ENCODE measurements at places on chromosomes 7 and 10.

DNA sequence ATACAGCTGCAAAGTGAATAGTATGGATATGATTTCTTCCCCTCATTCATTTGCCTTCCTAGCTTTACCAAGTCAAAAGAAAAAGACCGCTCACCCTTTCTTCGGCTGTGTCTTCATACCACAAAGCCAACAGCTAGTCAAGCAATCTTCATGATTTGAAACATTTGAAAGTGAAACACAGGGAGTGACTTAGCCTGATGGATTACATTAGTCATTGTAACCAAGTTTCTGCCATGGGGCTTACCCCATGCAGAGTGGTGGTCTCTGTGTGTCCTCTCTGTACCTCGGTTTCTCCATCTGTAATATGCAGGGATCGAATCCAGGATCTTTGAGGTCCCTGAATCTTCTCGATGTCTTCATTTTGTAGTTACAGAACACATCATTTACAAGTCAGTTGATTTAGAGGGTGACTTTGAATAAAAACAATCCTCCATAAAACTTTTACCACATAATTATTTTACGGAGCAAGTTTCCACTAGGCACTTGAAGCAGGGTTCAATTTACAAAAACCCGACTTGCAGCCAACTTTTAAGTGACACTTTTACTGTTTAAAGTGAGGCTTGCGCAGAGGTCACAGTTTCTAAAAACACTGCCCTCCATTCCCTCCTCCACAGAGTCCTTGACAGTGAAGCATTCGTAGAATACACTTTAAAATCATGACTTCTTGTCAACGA, 2.2 kb upstream of the LGI1 start:
- DNase-seq: no peak

DNA sequence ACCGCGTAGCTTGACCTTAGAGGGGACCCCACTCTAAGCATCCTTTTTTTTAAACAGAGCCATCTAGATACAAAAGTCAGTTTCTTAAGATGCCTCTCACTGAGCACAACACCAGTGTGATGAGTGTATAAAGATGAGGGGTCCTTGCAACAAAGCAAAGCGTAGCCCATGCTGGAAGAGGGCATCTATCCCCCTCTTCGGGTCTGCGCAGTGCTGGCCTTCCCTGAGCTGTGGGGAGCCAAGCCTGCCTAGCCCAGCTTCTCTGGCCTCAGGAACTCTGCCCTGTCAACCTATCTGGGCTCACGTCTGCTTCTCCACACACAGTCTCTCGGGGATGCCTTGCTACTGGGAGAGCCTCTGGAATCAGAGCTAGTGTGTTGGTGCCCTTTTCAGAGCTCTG, 114.0 kb downstream of the NT5C2 start:
- DNase-seq: no peak

GRCh38 chr7:158885624-158886023, 29.3 kb downstream of the DYNC2I1 start:
- no peak for DNase-seq

DNA sequence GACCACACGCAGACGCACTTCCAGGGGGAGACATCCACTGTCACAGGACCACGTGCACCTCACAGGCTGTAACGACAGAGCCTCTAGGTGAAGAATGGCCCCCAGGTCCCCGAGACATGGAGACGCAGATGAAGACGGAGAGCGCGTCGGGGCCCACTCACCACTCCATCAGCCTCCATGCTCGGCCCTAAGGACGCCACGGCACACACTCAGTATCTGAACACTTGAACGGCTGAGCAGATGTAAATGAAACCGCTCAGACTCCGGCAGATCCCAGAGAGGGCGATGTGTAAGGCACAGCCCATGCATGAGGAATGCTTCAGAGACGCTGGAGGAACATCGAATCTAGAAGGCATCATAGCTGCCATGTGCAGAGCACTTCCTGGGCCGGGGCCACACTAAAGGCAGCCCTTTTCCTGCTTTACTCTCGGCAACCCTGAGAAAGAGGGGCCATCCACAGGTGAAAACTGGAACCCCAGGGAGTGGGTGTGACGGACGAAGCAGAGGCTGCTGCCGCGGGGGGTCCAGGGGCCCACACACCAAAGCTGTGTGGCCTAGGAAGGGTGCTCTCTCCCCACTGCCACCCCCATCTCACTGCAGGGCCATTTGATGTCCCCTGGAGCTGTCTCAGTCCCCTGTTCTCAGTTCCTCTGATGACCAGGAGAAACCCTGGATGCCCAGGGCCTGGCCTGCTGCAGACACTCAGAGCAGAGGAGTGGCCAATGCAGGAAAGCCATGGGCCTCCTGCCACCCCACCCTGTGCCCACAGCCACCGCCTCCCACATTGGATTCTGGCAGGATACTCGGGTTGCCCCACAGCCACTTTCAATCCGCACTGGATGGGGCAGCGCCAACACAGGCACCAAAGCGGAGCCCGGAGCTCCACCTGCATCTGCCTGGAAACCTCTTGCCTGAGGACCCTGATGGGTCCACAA, 253.8 kb downstream of the MAD1L1 start:
- DNase-seq: no peak

- DNase-seq: no peak
These were observed 22.2 kb upstream of the CAMK2B start for GRCh38 chr7:44347546-44348114.

GRCh38 chr10:78860260-78860914, 208.4 kb upstream of the ZMIZ1 start:
- no peak for DNase-seq

DNA sequence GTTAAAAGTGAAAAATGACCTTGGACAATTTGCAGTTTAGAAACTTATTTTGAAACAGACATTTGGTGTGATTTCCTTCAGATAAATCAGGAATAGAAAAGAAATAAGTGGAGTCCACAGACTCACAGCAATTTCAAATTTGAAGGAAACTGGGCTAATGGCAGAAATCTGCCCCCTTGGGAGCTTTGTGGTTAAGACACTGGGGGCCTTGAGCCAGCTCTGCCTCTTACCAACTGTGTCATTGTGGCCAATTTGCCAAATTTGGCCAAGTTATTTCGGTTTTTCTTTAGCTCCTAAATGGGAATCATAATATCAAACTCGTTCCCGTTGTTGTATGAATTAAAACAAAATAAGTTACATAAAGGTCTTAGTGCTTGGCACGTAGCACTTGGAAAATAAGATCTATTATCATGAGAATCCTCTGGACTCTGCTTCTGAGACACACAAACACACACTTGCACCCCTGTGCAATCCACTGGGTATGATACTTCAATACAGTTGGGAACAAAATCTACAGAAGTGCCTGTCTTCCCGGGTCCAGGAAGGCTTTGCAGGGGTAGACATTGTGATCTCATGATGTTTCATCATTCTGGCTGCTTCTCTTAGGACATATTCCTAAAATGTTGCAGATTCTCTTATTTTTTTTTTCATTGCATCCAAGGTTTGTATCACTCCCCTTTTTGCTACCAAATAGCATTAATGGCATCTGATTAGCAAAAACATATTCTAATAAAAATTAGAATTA, 4.9 kb downstream of the ARMC3 start:
- DNase-seq: no peak

DNA sequence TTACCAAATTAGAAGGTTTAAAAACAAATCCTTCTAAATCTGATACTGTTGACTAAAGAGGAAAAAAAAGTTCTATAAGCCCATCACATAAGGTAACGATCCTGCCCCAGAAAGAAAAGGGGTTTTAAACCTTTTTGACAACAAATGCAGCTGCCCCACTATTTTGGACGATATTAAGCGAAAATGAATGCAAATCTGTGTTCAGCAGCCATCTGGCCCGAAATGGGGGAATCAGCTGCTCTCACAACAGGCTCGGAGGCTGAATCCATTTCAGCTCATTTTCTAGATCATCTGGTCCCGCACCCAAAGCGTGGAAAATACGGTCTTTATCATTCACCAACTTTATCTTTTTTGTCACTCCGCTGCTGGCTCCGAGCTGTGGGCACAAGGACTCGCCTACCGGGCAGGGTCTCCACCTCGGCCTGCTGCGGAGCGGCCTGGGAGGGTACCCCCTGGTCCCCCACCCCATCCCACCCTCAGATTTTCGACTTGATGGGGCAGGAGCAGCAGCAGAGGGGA, 2.4 kb upstream of the EBF3 start:
- DNase-seq: no peak

DNA sequence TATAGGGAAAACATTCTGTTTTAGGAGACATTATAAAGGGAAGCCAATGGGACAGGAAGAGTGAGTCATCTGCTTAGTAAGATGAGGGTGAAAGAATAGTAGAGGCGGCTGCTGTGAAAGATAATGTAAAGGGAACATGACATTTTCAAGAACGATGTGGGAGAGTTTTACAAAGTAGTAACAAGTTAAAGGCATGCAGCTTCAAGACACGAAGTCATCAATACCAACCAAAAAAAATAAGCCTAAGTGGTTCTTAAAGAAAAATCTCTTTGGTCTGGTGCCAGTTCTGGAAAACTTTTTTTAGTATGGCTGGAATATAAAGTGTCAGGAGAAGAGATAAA, 6.1 kb downstream of the GSTO1 start:
- no peak for DNase-seq

GRCh38 chr7:128854396-128854795, 8.3 kb upstream of the ATP6V1F start:
- DNase-seq: no peak

- no peak for DNase-seq
These were observed at the start of gene LLCFC1 for GRCh38 chr7:142939226-142939910. Gene LLCFC1 (plus strand): TSS chr7:142939484. CDS start chr7:142939622, 138 bp downstream.

- no peak for DNase-seq
These were observed 26.0 kb upstream of the ITGA8 start for GRCh38 chr10:15745751-15746150.

GRCh38 chr7:57308631-57309408, 141.2 kb upstream of the ZNF716 start:
- no peak for DNase-seq

GRCh38 chr7:106358103-106358663, 73.4 kb upstream of the NAMPT start:
- no peak for DNase-seq

DNA sequence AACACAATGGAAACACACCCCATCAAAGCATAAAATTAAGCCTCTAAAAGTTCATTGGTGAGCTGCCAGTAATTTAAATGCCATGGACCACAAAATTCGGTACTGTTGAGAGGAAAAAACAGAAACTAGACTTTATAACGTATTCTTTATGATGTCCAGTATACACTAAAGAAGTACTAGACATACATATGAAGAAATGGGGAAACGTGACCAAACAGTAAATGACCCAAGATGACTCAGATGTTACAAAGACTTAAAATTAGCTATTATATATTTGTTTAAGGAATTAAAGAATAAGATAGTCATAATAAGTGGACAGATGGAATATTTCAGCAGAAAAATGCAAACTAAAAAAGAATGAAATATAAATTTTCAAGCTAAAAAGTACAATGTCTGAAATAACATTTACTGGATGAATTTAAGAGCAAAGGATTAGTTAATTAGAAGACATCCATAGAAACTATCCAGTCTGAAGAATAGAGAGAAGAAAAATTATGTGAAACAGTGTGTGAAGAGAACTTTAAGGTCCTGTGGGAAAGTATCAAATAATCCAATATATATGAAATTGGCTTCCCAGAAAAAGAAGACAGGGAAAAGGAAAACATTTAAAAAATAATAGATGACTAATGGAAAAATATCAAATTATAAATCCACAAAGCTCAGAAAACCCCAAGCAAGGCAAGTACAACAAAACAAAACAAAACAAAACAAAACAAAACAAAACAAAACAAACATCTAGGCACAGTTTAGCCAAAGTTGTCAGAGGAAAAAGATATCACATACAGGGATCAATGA, 69.4 kb downstream of the SAMD9 start:
- DNase-seq: no peak

DNA sequence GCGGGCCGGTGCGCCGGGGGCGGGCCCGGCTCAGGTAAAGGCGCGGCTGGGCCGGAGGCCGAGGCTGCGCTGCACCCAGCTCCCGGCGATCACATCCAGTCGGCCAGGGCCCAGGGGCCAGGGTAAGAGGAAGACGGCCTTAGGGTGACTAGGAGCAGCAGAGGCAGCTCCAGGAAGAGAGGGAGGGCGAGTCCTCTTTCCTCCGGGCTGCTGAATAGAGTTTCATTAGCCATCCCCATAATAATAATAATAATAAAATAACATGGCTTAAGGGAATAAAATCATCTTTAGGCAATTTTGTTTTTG, 44.8 kb upstream of the CDK1 start:
- no peak for DNase-seq

GRCh38 chr7:117264716-117265115, 58.1 kb downstream of the WNT2 start:
- DNase-seq: no peak

GRCh38 chr10:72238392-72239175, 22.5 kb upstream of the ASCC1 start:
- no peak for DNase-seq

DNA sequence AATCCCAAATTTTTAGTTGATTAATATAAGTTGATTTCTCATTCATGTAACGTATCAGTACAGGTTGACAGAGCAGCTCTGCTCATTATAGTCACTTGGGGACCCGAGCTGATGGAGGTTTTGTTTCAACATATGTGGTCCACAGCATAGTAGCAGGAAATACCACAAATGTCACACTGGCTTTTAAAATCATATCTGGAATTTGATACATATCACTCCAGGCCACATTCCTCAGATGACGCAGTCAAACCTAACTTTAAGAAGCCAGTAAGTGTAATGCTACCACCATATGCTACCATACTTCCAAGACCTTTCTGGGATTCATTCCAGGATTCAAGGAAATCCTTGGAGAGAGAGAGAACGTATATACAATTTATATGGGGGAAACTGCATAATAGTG, 156.3 kb downstream of the PHF14 start:
- DNase-seq: no peak

- DNase-seq: no peak
These were observed 32.9 kb upstream of the BTRC start for GRCh38 chr10:101321073-101321472.

DNA sequence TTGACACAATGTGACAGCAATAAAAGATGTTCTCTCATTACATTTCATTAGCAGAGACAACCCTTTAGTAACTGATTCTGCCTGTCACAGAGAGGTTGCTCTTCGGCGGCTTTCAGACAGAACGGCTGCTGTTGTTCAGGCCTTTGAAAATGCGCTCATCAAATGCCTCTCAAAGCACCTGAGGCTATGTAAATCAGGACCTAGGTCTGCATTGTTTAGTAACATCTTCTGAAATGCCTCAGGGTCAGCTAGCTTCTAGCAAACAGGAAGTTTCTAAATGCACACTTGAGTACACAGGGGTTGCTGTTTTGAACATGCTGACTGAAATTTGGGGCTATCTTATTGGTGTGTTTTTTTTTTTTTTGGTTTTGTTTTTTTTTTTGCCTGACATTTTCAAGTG, 143.3 kb upstream of the DKK1 start:
- no peak for DNase-seq

GRCh38 chr7:154777023-154777422, 225.9 kb downstream of the PAXIP1 start:
- no peak for DNase-seq

DNA sequence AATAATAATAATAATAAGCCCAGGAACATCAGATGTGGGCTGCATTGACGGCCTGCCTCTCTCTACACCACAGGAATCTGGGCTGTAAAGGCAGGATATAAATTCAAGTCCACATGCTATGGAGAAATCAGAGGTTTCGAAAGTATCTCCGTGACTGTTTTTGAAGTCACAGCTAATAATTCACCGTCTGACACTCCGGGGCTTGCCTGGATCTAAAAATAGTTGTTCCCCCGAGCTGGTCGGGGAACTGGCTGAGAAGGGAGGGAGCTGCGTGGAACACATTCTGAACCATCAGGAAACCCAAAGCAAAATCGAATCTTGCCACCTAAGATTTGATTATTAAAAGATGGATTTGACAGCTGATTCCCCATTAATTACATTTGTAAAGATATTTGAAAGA, 35.4 kb downstream of the KLF6 start:
- peak; percentile 57 for DNase-seq

GRCh38 chr7:158414002-158414401, 173.6 kb downstream of the PTPRN2 start:
- peak; percentile 34 for DNase-seq

GRCh38 chr7:146740039-146740438, 623.4 kb downstream of the CNTNAP2 start:
- no peak for DNase-seq

Data from Ammon's horn (tissue), 1 donor.